Fibroblast of villous mesenchyme (primary cell): ENCODE measurements at places on chromosomes 5 and 9. TPM values are rescaled to one million over a fixed set of nuclear protein-coding genes. Genes with fewer than 3 reads are reported as not detected.

The ANXA2R gene
- 2.9 and 3.9 TPM in 2 replicates for total RNA-seq

The TEX10 gene
- 30.3 and 39.3 TPM in 2 replicates for total RNA-seq

DNA sequence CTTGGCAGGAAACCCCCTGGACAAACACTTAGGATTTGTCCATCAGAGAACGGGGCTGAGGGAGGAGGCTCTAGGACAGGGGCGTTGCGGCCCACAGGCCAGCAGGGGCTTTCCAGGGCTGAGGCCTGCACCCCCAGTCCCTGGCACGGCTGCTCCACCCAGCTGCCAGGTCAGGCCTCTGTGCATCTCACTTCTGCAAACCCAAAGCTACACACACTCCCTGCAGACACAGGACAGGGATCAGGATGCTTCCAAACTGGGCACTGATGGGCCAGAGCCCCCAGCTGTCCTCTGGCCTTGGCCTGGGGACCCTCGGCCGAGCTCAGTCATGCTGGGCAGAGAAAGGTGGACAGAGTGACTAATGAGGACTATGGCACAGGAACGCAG, 106.2 kb upstream of the SARDH start:
- DNase-seq = no peak

DNA sequence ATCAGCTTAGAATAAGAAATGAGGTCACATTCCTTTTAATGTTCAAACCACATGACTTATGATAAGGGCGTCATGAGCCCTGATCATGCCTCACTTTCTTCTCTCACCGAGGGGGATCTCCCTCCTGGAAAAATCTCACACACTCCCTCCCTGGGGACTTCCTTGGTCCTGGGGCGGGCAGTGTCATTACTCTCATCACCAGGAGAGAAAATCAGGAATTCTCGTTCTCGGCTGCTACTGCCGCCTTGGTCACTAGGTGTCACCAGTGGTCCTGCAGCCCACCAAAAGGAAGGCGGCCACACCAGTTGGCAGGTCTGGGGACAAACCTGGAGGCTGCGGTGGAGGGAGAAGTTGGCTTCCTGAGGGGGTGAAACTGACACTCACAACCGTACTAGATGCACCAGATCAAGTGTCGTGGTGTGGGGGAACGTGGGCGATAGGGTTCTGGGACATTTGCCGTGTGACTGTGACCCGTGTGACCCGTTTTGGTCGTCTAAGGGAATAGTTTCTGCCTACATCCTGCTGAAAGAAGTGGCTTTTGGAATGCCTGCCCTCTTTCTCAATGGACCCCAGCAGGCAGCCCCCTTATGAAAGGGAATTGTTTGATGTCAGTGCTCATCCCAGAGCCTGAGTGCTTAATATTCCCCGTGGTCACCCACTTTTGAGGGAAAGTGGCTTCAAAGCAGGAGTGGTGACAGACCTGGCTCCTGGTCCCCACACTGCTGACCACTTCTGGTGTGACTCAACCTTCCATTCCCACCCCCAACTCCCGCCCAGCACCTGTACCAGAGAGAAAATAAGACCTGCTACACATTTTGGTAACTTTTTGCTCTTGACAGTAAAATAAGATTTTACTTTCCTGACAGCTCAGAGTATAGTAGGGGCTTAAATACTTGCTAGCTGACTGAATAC, 63.2 kb downstream of the ACER2 start:
- peak; percentile 38 for DNase-seq

- no peak for DNase-seq
Observed at GRCh38 chr5:22465177-22465576, 388.0 kb downstream of the CDH12 start.

The ZNF474 gene
- total RNA-seq = 0.43 and 0.64 TPM in 2 replicates

DNA sequence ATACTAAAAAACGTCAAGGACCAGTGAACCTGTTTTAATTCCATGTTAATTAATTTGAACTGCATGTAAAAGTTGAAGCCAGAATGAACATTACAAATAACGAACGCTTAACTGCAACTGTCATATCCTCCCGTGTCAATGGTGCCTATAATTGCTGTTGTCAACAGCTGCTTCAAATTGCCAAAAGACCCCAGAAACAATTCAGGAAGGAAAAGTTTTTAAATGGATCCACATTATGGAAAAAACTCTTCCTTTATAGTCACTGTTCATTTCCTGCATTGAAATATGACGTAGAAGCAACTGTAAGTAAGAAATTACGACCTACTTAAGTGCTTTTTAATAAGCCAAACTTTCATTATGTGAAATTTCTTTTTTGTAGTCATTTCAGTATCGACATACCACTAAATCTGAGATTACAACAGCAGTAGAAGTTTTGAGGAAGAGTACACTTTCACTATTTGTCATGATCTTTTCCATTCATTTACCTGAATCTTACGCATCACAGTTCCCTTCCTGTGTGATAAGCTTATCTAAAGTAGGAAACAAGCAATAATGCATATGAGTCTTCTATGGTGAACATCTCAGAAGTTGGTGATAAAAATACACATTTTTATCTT, 37.8 kb downstream of the MEF2C start:
- DNase-seq = no peak

DNA sequence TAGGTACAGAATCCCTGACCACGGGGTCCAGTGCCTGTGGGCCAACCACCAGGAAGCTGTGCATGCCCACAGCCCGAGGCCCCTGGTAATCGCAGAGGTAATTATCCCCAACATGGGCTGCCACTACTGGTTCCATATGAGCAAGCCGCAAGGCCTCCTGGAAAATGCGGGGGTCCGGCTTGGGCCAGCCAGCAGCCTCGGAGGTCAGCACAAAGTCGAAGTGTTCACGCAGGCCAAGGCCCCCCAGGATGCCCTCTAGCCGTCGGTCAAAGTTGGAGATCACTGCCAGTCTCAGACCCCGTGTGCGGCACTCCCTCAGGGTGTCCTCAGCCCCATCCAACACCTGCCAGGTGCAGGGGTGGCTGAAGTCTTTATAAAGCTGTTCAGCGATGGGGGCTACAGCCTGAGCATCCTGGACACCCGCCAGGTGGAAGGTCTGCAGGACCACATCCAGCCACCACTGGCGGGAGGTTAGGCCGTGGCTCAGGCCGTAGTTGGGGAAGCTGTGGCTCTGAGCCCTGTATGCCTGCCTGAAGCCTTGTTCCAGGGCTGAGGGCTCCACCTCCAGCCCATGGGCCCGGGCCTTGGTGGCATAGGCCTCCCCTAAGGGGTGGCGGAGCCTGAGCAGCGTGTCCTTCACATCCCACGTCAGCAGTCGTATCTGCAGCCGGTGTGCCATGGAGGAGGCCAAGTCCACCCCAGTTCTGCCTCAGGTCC, 3.0 kb downstream of the HDHD3 start:
- DNase-seq = no peak

DNA sequence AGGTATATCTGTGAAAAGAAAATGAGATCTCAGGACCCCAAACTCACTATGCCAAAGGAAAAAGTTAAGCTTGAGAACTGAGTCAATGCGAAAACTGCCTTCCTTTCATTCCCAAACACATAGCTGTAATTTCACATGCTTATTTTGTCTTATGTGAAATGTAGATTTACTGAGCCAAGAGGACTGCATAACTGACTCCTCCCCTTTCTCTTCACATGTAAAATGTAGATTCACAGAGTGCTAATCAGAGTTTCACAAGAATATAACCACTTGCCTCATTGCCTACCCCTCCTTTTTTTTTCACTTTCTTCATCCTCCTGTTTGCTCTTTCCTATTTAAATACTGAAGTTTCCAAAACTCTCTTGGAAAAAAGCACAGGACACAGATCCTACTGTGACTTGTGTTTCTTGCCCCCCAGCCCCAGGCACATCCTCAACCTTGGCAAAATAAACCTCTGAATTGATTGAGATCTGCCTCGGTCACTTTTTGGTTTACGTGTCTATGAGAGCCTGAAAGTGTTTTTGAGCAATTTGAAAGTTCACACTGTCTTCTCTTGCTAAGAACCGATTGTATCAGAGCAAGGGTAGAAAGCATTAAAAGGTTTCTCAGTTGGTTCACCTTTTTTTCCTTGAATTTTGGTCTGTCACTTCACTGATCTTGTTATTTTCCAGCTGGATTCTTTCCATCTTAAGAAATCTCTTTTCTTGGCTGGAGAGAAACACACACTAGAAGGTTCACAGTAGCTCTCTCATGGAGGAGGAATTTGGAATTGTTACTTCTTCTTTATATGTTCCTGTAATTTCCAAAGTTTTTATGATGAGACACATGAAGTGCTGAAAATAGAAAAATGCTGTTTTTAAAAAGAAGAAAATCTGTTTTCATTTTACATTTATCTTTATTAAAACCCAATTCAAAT, 44.8 kb upstream of the SNAPC3 start:
- peak; percentile 28 for DNase-seq

GRCh38 chr5:1190278-1190677, 11.1 kb upstream of the SLC6A19 start:
- DNase-seq = no peak

The PRUNE2 gene
- 5.5 and 14.2 TPM in 2 replicates for total RNA-seq

GRCh38 chr5:16619136-16619535, 2.3 kb upstream of the RETREG1 start:
- no peak for DNase-seq

The PPP1R26 gene
- 10.3 and 11.7 TPM in 2 replicates for total RNA-seq

DNA sequence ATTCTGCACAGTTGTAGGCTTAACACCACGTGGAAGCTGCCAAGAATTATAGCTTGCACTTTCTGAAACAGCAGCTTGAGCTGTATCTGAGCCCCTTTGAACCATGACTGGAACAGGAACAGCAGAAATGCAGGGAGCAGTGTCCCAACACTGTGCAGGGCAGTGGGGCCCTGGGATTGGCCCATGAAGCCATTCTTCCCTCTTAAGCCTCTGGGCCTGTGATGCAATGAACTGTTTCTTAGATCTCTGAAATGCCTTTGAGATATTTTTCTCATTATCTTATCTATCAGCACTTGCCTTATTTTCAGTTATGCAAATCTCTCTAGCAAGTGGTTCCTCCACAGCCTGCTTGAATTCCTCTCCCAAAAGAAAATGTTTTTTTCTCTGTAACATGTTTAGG, 87.0 kb upstream of the MTAP start:
- DNase-seq = peak; percentile 41

The MUSK gene
- total RNA-seq = under 0.01 TPM in 1 of 2 replicates, not detected in the other

DNA sequence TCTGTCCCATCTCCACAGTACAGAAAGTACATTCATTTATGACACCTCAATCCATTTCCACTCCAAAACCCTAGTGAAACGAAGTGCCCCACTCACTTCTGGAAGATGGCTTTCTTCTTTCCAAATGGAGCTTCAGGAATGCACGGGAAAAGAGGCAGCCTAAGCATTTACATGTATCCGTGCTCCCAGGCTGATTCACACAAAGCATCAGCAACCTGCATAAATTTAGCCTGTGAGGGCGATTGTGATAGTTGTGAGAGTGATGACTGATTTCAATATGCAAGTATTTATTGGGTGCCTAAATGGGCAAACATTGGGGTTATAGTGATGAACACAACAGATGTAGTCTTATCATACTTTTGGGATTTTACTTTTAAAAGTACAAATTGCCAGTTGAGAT, 86.6 kb downstream of the PLPPR1 start:
- DNase-seq = no peak

The LCN12 gene
- total RNA-seq = 0.86 TPM in 1 of 2 replicates, not detected in the other

DNA sequence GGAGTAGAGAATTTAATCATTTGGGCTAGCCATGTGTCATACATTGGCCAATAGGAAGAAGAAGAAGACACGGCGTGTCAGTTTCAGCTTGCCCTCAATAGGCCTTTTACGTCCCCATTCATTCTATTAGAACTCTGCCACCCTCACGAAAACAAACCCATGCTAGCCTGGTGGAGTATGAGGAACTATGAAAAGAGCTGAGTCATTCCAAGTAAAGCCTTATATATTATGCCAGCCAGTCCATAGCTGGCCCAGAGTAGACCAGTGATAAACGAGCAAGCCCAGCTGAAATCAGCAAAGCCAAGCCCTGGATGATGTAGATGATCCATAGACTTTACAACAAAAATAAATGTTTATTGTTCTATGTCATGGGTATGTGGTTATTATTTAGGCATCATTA, 895.1 kb downstream of the TLE1 start:
- DNase-seq = no peak

- no peak for DNase-seq
Observed at GRCh38 chr5:51271261-51271660, 112.0 kb upstream of the ISL1 start.

The SERINC5 gene
- 13.8 and 15.5 TPM in 2 replicates for total RNA-seq

The CDKN2B gene
- 43.2 and 58.3 TPM in 2 replicates for total RNA-seq

DNA sequence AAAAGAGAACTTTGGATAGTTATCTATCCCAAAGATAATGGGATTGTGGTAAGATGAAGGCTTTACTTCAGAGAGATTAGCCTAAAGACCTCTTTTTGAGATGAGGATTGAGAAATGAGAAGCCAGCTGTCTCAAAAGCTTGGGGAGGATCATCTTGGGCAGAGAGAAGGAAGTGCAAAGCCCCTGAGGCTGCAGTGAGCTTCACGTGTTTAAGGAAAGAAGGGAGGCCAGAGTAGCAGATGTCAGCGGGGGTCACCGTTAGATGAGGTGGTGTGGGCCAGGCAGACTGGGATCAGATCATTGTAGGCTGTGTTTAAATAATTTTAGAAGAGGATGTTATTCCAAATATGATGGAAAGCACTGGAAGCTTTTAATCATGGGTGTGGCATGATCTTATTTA, 270.1 kb downstream of the ARHGEF28 start:
- DNase-seq = no peak

DNA sequence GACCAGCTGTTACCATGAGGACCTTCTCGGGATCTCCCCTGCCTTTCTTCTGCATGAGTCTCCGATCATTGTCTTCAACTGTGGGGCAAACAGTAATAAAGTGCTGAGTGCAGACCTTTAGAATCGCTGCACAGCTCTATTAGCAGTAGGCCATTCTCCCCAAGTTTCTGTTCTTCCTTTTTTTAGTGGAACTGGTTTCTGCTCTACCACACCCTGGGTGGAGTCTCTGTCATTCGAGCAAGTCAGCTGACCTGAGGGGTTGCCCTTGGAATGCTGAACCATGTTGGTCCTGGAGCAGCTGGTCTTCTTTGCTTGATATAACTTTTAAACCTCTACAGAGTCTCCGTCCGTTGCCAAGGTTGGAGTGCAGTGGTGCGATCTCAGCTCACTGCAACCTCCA, 33.4 kb upstream of the GNPDA1 start:
- DNase-seq = no peak

DNA sequence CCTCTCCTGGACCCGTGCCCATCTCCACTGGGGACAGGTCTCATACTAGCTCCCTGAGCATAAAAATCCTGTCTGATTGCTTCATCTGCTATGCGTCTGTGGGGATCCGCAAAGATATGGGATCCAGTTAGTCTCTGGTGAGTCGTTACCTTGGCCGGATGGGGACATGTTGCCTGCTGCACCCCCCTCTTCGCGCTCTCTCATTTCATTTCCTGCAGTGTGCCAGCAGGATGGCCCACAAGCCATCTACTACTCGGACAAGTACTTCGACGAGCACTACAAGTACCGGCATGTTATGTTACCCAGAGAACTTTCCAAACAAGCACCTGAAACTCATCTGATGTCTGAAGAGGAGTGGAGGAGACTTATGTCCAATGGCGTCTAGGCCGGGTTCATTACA, 17.0 kb upstream of the CEP78 start:
- DNase-seq = no peak

DNA sequence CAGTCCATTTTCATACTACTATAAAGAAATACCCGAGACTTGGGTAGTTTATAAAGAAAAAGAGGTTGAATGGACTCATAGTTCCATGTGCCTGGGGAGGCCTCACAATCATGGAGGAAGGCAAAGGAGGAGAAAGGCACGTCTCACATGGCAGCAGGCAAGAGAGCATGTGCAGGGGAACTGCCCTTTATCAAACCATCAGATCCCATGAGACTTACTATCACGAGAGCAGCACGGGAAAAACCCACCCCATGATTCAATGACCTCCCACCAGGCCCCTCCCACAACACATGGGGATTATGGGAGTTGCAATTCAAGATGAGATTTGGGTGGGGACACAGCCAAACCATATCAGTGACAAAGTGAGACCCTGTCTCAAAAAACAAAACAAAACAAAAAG, 19.9 kb downstream of the TRAF2 start:
- DNase-seq = no peak

- no peak for DNase-seq
Observed at GRCh38 chr5:149177911-149178565, 36.7 kb downstream of the ABLIM3 start.
